LHCN-M2 (cell line): ENCODE measurements at places on chromosomes 3 and 15. TPM values are rescaled to one million over a fixed set of nuclear protein-coding genes. Genes with fewer than 3 reads are reported as not detected.

GRCh38 chr3:160245261-160245800 is 20.1 kb downstream of the C3orf80 start:
- peak; percentile 5 for DNase-seq

DNA sequence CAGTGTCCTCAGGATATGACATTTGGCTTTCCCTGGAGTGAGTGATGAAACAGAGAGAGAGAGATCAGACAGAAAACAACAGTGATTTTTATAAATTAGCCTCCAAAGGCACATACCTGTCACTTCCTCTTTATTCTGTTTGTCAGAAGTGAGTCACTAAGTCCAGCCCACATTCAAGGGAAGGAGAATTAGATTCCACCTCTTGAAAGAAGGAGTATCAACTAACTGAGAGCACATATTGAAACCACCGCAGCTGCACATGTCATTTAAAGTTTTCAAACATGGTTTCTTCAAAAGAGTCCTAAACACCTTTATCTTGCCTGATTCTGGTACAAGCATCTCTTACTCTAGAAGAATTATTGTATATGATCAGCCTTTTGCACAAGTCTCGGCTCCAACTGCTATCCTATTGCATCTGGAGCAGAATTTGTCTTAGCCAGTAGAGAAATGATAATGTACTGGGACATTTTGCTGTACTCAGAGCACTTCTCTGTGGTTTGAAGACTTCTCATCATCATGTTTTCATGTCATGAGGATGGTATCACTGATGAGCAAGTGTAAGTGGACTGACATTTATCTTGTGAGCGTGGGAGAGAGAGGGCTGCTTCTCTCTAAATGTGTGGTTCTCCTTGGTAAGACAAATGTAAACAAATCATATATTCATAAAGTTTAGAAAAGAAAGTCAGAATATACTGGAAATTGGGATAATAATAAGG is 338.9 kb upstream of the CFAP20DC start:
- DNase-seq, result peak; percentile 19

- no peak for DNase-seq
Observed at GRCh38 chr3:32303399-32303747, 64.9 kb downstream of the CMTM8 start.

DNA sequence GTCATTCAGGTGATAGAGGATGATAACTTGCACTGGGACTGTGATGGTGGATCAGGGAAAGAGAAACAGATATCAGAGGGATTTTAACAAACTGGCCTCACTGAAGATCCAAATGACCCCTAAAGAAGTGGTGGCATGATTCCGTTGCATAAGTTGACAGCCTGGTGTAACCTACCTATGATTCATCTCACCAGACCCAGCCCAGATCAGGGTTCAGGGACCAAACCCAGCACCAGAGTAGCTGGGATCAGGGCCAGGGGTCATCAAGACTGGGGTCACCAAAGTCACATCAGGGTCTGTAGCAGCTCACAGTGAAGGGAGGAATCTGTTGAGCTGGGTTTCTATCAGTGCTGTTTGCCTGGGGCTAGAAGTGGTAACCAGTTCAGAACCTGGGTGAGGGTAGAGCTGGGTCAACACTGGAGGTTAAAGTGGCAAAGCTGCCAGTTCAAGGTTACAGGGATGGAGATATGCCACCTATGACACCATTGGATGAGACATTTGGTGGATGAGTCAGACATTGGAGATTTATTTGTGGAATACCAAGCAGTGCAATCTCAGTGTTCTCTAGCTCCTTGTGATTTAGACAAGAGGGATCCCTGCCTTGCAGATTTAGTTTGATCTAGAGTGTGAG is 35.9 kb downstream of the CASR start:
- DNase-seq, result no peak

DNA sequence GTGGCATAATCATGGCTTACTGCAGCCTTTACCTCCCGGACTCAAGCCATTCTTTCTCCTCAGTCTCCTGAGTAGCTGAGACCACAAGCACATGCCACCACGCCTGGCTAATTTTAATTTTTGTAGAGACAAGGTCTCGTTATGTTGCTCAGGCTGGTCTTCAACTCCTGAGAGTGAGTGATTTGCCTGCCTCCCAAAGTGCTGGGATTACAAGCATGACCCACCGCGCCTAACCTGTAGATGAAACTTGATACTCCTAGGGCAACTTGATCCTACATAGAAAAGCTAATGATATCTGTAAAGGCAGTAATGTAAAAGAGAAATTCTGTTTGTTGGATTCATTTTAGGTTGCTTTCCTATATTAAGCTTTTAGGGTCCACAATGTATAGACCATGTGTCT is 391.9 kb upstream of the THRB start:
- DNase-seq, result no peak

DNA sequence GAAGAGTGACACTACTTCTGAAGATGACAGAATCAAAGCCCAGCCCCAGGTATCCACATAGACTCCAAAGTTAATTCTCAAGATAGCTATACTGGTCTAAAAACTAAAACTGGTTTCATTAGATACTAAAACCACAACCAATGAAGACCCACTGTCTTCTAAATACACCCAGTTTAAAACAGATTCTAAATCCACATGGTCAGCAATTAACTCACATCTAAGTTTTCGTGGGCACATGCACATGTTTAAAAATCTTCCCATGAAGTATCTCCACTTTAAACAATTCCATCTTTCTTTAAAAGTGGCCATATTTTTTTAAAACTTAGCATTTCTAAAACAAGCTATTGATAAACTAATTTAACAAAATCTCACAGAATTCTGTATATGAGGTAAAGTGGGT is 63.1 kb downstream of the GPR160 start:
- no peak for DNase-seq

DNA sequence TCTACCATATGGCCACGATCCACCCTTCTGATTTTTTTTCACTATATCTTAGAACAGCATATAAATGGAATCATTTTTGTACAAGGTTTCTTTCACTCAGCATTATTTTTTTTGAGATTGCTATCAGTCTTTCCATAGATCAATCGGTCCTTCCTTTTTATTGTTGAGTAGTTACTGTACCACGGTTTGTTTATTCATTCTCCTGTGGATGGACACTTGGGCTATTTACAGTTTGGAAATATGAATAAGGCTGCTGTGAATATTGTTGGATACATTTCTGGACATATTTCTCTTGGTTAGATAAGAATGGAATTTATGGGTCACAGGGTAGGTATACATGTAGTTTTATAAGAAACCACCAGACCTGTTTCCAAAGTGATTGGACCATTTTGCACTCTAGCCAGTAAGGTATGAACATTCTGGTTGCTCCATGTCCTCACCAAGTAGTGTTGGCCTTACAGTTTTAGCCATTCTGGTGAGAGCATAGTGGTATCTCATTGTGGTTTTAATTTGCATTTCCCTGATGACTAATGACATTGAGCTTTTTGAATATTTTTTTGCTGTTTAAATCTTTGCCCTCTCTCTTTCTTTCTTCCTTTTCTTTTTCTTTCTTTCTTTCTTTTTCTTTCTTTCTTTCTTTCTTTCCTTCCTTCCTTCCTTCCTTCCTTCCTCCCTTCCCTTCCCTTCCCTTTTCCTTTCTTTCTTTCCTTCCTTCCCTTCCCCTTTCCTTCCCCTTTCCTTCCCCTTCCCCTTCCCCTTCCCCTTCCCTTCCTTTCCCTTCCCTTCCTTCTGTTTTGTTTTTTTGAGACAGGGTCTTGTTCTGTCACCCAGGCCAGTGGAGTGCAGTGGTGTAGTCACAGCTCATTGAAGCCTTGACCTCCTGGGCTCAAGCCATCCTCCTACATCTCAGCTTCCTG is 49.2 kb downstream of the LRRK1 start:
- no peak for DNase-seq

DNA sequence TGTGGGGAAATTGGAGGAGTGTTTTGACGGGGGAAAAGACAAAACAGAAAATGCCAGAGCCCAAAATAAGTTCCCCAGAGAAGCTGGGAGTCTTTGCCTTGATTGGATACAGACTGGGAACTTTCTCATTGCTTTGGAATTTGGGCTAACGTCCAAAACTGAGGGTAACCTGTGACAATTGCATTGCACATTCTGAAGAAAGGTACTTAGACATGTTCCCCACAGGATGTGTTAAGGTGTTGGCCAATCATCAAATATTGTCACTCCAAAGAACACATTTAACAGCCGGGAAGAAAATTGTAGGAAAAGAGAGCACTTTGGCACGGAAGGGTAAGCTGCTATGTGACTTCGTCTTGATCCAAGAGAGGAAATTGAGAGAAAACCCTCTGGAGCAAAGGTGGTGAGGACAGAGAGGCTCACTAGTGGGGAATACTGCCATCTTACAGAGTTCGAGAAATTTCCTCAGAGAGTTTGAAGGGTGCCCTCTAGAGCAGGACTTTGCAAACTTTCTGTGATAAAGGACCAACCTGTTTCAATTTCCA is 619.5 kb upstream of the TBL1XR1 start:
- DNase-seq, result peak; percentile 66

DNA sequence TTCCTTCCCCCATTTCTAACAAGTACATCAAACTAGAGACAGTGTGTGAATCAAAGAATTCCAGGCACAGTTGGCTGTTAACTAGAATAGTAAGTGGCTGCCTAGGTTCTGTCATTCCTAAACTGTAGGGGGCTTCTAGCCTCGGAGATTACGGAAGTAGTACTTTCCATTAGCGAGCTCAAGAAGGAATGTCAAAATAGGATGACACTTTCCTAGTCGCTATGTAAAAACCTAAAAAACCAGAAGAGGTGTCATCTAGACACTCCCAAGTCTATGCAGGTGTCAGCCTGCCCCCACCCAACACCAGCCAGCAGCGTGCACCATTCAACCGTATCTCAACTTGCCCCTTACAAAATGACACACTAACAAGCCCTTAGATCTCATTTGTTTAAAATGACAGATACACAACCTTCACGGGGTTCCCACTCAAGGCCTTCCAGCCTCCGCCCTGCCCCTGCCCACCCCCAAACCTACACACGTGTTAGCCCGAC is 874 bp downstream of the INO80 start:
- DNase-seq, result peak; percentile 27

DNA sequence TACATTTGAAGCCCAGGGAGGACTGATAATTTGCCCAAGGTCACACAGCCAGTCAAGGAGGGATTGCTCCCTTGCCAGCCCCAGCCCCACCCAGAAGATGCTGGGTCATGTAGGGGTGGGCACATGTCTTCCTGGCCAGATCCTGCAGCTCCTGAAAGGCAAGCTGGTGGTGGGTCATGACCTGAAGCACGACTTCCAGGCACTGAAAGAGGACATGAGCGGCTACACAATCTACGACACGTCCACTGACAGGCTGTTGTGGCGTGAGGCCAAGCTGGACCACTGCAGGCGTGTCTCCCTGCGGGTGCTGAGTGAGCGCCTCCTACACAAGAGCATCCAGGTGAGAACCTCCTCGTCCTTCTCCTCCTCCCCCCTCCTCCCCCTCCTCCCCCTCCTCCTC is 13.2 kb downstream of the ISG20 start:
- DNase-seq, result no peak

GRCh38 chr3:115113367-115113766 is 33.7 kb downstream of the ZBTB20 start:
- DNase-seq, result peak; percentile 72

DNA sequence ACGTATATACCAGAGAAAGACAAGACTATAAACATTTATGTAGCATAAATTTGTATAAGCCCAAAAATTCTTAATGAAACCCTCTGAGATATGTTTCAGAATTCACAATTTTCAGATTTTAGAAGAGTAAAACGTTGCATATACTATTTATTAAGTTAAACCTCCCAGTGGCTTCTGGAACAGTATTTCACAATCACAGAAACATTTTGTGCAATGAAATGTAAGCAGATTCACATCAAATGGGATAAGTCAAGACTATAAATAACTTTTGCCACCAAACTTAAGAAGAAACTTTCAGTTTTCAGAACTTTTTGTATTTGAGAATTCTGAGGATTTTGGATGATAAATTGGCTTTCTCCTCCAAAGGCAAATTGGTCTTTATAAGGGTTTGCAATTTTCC is 9.2 kb downstream of the SLTM start:
- peak; percentile 43 for DNase-seq

DNA sequence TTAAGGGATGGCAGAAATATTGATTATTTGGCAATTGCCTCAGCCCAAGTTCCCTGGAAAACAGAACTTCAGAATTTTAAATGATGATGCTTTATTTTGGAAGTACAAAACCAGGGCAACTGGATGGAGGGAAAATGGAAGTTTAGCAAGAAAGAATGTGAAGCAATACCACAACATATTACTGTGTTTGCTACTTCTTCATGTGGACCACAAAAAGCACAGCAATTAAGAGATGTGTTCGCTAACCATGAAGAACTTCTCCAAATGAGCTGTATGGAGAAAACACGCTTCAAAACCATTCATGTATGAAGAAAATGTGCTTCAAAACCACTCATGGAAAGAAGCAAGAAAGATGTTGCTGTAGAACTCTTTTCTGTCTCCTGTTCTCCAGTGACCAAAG is 64.7 kb upstream of the ARL6 start:
- no peak for DNase-seq

- no peak for DNase-seq
Observed at GRCh38 chr3:15273227-15273626, 59.2 kb downstream of the SH3BP5 start.

- no peak for DNase-seq
Observed at GRCh38 chr3:64174328-64174727, 50.9 kb downstream of the PRICKLE2 start.

GRCh38 chr3:170038434-170039110 is 777 bp downstream of the GPR160 start:
- DNase-seq, result no peak

- DNase-seq, result no peak
Observed at GRCh38 chr3:18680758-18681157, 255.6 kb upstream of the SATB1 start.

DNA sequence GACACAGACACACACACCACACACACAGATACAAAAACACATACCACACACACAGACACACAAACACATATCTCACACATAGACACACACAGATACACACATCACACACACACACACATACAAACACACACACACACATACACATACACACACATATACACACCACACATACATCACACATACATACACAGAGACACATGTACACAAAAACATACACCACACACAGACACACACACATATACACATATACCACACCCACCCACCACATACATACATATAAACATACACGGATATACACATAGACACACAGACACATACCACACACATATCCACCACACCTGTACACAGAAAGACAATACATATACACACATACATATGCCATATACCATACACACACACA is 66.7 kb downstream of the RASGRF1 start:
- no peak for DNase-seq

Gene SLCO2A1
- 0.11 and 0.32 TPM in 2 replicates for total RNA-seq

Gene FXR1
- 152 and 180 TPM in 2 replicates for total RNA-seq

Gene NANOGP8
- total RNA-seq, result 0.29 TPM in 1 of 2 replicates, not detected in the other

Gene PTPRG
- total RNA-seq, result 26.2 and 32.2 TPM in 2 replicates

Gene PLA1A
- 0.13 TPM in 1 of 2 replicates, not detected in the other for total RNA-seq

Gene OR5K2
- not detected in 2 replicates for total RNA-seq

Gene ARPIN
- 10.9 and 14.3 TPM in 2 replicates for total RNA-seq

Gene CCDC39
- not detected in 2 replicates for total RNA-seq
